Fibroblast of skin of right biceps (primary cell): ENCODE measurements at places on chromosomes 6 and 20.
A peak's percentile ranks its signal among the peaks of the same experiment; 100 is the strongest.

GRCh38 chr20:59082981-59083380, 40.4 kb upstream of the PRELID3B start:
- peak; percentile 56 for DNase-seq

DNA sequence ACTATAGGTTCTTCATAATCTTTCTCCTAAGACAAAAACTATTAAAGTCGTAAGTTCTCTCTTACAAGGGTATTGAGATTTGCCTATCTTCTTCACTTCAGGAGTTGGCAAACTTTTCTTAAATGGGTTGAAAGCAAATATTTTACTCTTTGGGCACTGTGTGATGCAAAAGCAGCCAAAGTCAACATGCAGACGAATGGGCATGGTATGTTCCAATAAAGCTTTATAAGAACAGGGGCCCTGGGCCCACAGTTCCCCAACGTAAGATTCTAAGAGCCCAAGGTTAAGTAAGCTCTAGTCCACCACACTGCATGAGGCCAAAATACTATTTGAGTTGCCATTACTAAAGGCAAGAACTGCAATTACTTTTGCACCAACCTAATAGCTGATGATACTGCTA, 11.5 kb downstream of the CD164 start:
- DNase-seq = no peak

GRCh38 chr6:143468026-143468425, 17.4 kb downstream of the PEX3 start:
- no peak for DNase-seq

- DNase-seq = no peak
Measured at GRCh38 chr20:61430228-61430624, 178.2 kb downstream of the CDH4 start.

DNA sequence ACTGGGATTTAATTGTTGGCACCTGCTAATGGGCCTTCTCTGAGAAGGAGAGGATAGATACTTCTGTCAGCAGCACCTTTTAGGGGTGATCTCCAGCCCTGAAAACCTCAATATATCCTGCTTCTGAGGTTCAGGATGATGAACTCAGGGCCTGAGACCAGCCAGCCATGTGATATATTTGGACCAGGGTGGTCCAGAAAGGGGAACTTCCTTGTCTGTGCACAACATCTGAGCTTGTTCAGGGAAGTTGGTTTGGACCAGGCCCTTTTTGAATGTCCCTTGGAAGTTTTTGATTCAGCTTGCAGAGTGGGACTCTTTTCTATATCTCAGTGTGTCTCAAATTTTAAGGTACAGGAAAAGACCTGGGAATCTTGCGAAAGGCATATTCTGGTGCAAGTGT, 85.8 kb downstream of the GFRA4 start:
- DNase-seq = no peak

DNA sequence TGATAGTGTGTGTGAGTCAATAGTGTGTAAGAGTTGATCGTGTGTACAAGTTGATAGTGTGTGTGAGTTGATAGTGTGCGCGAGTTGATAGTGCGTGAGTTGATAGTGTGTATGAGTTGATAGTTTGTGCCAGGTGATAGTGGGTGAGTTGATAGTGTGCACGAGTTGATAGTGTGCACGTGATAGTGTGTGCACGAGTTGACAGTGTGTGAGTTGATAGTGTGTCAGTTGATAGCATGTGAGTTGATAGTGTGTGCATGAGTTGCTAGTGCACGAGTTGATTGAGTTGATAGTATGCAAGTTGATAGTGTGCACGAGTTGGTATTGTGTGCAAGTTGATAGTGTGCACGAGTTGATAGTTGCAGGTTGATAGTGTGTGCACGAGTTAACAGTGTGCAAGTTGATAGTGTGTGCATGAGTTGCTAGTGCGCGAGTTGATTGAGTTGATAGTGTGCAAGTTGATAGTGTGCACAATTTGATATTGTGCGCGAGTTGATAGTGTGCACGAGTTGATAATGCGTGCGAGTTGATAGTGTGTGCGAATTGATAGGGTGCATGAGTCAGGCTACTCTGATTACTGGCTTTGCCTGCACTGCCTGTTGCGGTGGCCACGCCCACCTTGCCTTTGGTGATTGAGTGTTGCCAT, 35.8 kb upstream of the IYD start:
- no peak for DNase-seq

- no peak for DNase-seq
Measured at GRCh38 chr6:9140172-9140571, 704.8 kb upstream of the SLC35B3 start.

- no peak for DNase-seq
Measured at GRCh38 chr6:110042670-110043296, 64.7 kb downstream of the GPR6 start.

DNA sequence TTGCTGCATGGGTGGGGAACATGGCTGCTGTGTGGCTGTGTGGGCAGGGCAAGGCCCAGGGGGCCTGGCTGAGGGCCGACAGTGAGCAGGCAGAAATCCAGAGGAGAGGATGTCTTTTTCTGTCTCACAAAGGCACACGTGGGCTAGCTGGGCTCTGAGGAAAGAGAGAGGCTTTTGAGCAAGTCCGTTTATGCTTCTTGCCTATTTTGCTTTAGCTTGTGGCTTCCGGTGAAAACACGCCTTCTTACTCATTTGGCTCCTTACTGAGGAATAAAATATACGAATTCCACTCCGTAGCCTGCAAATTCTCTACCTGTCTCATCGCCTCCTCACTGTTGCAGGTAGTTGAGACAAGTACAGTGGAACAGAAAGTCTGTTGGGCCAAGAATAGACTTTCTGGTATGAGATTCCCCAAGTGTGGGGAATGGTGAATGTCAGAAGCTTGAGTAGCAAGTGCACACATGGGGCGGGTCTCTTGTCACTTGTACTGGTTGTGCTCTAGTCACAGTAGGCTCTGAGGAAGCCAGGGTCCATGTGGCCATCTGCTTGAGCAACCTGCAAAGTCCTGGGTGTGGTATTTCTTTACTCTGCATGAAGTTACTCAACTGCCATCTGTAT, 28.4 kb downstream of the WRNIP1 start:
- DNase-seq = no peak
